ENCODE measurements at places on chromosomes 7 and 10.

- DNase-seq = peak; percentile 59
These were observed 11.2 kb downstream of the CTBP2 start for GRCh38 chr10:125149036-125149679.

GRCh38 chr10:73263693-73264347 is 11.4 kb upstream of the MRPS16 start:
- DNase-seq = peak; percentile 35

DNA sequence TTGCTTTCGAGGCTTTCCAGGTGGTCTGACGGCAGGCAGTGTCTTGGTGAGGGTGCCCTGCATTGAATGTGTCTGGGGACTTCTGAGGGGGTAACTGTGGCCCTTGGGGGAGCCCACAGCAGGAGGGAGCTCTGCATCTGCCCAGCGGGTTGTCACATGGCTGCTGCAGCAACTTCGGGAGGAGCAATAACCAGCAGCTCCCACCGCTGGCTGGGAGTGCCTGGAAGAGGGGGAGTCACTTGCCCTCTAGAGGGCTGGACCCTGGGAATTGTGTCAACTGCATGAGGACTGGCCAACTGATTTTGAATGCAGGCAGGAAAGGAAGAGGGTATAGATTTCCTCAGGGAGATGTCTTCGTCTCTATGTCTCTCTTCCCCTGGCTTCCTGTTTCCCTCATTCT is 26.4 kb downstream of the C10orf120 start:
- no peak for DNase-seq

DNA sequence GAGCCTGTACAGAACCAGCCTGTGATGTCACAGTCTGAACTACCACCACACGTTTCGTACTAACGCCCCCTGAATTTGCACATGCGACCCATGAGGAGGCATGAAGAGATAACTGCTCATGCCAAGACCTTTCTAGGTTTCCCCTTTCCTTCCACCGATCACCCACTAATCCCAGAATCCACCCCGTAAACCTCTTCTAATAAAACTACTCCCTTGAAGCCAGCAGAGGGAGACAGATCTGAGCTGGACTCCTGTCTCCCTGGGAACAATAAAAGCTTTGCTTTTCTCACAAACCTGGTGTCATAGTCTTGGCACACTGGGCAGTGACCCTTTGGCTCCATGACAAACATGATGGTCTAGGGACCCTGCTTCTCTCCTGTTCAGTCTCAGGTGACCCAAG is 144.5 kb downstream of the FRMD4A start:
- DNase-seq = no peak

GRCh38 chr7:97064972-97065587 is 40.4 kb upstream of the DLX5 start:
- DNase-seq = peak; percentile 79

- DNase-seq = no peak
These were observed 129.3 kb downstream of the FAM107B start for GRCh38 chr10:14645239-14645960.

GRCh38 chr10:11636697-11637303 is 25.4 kb upstream of the USP6NL start:
- DNase-seq = no peak

DNA sequence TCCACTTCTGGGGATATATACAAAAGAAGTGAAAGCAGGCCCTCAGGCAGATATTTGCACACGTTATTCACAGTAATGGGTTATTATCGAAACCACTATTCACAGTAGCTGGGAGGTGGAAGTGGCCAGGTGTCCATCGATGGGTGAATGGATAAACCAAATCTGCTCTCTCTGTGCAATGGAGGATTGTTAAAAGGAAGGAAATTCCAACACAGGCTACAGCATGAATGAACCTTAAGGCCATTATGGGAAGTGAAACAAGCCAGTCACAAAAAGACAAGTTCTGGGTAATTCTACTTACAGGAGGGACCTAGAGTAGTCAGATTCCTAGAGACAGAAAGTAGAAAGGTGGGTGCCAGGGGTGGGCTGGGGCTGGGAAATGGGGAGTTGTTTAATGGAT is 48.5 kb upstream of the BHLHA15 start:
- no peak for DNase-seq

DNA sequence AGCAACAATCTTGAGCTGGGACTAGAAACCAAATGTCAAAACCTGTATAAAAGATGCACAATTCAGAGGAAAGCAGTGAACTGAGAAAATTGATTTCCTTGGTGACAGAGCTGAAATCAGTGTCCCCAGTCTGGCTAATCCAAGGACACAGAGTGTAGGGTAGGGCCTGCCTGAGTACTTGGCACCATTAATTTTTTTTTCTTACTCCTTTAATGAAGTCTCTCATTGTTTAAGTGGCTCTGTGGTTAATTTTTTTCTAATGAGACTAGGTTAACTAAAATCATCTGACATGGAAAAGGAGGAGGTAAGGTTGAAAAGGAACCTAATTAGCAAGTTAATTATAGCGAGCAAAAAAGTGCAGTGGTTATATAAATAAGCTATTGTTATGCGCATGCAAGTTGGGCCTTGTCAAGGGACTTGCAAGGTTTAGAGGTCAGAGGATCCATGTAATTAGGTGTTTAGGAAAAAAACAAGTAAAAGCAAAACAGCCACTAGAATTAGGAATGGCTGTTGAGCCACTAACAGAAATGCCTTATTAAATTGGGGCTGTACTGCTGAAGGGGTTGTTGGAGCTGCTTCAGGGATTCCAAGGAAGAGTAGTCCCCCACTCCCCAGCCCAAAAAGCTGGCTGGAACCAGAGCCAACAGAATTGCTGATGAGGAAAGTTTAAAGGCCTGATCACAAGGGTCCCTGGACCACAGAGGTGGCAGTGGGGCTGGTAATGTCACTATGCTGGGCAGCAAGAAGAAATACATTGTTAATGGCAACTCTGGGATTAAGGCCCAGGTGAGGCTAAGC is 58.9 kb upstream of the STRIP2 start:
- no peak for DNase-seq

DNA sequence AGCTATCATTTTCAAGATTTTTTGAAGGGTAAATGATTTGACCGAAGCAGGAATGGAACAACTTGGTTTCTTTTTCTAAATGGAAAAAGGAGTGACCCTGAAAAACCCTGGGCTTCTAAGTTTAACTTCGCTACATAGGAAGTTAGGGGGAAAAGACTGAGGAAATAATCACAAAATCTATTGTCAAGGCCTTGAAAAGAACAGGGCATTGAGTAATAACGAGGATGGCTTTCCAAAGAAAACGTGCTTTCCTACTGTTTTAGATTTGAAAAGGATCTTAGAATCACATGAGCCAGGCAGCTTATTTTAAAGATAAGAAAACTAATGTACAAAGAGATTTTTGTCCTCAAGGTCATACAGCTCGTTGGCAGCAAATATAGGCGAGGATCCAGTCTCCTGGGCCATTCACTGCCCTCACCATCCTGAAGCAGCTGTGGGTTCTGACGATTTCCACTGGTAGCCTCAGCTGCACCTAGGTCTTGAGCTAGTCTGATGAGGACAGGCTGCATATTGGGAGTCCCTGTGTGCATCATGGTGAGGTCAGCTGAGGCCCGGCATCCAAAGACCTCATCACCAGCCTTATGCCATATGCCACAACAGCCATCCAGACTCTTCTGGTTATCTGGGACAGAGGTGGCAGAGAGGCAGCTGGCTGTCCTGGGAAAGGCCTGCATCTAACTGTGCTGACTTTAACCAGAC is 384.7 kb upstream of the NRP1 start:
- no peak for DNase-seq

DNA sequence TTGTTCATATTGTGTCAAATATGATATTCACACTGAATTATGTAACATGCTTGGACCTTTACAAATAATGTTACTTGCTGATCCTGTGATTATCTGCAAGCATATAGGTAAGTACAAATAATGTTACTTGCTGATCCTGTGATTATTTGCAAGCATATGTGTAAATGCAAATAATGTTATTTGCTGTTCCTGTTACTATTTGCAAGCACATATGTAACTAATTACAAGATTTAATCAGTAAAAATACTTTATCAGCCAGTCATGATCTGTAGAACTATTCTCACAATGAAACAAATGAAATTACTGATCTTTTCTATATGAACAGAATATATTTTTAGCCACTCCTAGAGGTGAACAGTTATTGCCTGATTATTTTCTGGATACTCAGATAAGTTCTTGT is 44.7 kb upstream of the NPY start:
- DNase-seq = no peak

DNA sequence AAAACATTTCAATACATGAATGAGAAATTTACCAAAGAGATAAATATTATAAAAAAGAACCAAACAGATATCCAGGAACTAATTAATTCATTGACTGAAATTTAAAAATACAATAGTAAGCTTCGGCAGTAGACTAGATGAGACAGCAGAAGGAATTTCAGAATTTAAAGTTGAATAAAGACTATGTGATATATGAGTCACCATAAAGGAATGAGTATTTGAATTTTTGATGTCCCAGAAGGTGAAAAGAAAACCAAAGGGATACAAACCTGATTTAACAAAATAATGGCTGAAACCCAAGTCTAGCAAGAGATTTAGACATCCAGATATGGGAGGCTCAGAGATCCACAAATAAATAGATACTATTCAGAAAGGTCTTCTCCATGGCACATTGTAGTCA is 623.9 kb upstream of the FOXK1 start:
- no peak for DNase-seq

DNA sequence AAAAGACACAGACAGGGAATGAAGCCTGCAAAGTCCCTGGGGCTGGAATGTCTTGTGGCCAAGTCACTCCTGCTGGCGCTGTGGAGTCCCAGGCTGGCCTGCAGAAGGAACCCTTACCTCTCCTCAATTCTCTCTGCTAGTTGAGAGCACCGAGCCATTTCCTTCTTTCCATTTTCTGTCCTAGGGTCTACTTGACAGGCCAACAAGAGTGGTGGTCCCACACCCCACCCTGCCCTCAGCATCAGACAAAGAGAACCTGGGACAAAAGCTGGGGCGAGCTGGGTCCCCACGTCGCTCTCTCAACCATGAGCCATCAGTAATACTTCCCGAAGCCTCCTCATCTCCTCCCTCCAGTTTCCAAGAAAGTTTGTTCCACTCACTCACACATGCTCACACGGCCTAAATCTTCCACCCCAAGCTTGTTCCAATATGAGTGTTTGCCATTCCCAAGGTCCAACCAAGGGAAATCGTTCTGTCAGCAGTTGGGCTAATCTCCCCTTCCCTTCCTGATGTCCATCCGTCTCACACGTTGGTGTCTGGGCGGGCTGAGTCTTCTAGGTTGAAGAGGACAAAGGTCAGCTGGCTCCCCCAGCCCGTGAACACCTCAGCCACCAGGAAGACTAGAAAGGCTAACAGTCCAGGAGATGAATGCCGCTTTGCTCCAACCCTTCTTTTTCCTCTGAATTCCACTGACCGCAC is 44.3 kb downstream of the CLEC2L start:
- no peak for DNase-seq

- no peak for DNase-seq
These were observed 9.1 kb downstream of the H2AZ2 start for GRCh38 chr7:44838751-44839150.

- no peak for DNase-seq
These were observed 55.8 kb downstream of the LHPP start for GRCh38 chr10:124517461-124517860.

Measured in GM03348 (cell line).